Aorta (tissue), 5 donors: ENCODE measurements at places on chromosomes 6 and 20. TPM values are rescaled to one million over a fixed set of nuclear protein-coding genes. Genes with fewer than 3 reads are reported as not detected.

The LPA gene
- not detected for total RNA-seq

The CTAGE9 gene
- total RNA-seq = not detected

The C20orf144 gene
- 0.16 TPM for total RNA-seq

The WDR27 gene
- 50.7 TPM for total RNA-seq

The PDE7B gene
- 6.9 TPM for total RNA-seq

The CCNC gene
- total RNA-seq = 40.4 TPM

The EYS gene
- not detected for total RNA-seq

The FOXQ1 gene
- not detected for total RNA-seq

The TRAPPC3L gene
- total RNA-seq = 0.36 TPM

The C20orf141 gene
- total RNA-seq = not detected

The LGSN gene
- total RNA-seq = not detected

The SOX18 gene
- total RNA-seq = 186 TPM

The TREML2 gene
- 0.30 TPM for total RNA-seq

The C6orf15 gene
- total RNA-seq = not detected

The MYLK4 gene
- total RNA-seq = 1.7 TPM

The APOBEC2 gene
- not detected for total RNA-seq

The SLC17A1 gene
- total RNA-seq = not detected

The MYCT1 gene
- total RNA-seq = 20.1 TPM

The BTN1A1 gene
- not detected for total RNA-seq

The GRM1 gene
- total RNA-seq = 0.13 TPM
